ENCODE measurements at places on chromosomes 2 and 18.
A peak's percentile ranks its signal among the peaks of the same experiment; 100 is the strongest.

- DNase-seq, result no peak
Measured at GRCh38 chr2:26652361-26653041, 11.3 kb upstream of the CIB4 start.

GRCh38 chr18:11955239-11956029, 25.9 kb upstream of the IMPA2 start:
- no peak for DNase-seq

DNA sequence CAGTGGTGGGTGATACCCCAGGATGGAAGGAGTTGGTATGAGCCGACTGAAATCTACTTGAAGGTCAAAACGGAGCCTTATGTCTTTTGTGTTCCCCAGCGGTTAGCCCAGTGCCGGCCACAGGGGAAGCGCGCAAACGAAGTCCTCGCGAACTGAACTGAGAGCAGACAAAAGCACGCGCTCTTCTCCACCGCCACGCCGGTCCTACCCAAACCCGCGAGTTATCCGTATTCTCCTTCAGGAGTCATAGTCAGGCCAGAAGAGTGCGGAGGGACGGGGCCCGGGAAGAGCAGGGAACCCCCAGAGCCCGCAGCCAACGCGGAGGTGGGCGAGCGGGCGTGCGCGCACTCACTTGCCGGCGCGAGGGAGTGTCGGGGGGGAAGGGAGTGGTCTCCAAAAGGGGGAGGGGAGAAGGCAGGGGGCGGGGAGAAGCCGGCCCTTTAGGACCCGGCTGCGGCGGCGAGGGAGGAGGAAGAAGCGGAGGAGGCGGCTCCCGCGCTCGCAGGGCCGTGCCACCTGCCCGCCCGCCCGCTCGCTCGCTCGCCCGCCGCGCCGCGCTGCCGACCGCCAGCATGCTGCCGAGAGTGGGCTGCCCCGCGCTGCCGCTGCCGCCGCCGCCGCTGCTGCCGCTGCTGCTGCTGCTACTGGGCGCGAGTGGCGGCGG, at the start of gene IGFBP2:
Gene IGFBP2 (plus strand): TSS at position 469 of the 664 bp plus-strand sequence. CDS start 104 bp downstream, at position 573.
- no peak for DNase-seq

- no peak for DNase-seq
Measured at GRCh38 chr2:24104906-24105305, 18.2 kb downstream of the PFN4 start.

- no peak for DNase-seq
Measured at GRCh38 chr2:8115456-8115855, 566.4 kb upstream of the ID2 start.

- no peak for DNase-seq
Measured at GRCh38 chr18:66264130-66264529, 339.8 kb downstream of the CDH19 start.

- no peak for DNase-seq
Measured at GRCh38 chr2:137676346-137676745, 287.9 kb upstream of the HNMT start.

GRCh38 chr18:32358075-32358474, 112.6 kb downstream of the GAREM1 start:
- DNase-seq, result no peak

GRCh38 chr2:159317392-159318088, 31.0 kb upstream of the WDSUB1 start:
- DNase-seq, result no peak

- DNase-seq, result no peak
Measured at GRCh38 chr18:24985586-24985985, 366.4 kb downstream of the ZNF521 start.

DNA sequence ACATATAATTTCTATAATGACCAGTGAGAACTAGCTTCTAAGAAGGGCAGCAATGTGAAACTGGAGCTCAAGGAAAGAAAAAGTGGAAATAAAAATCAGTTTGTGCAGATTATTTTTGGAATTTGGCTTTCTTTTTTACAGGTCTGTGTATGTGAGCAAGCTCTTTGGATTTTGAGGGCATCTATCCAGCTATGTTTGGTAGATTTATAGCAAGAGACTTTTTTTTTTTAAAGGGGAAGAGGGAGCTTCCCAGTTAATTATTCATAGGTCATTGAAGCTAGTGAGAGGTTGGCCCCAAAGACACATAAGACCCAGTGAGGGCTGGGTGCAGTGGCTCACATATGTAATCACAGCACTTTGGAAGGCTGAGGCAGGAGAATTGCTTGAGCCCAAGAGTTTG, 24.0 kb upstream of the COLEC12 start:
- DNase-seq, result no peak

- DNase-seq, result no peak
Measured at GRCh38 chr2:237294460-237294859, 119.5 kb downstream of the COL6A3 start.

DNA sequence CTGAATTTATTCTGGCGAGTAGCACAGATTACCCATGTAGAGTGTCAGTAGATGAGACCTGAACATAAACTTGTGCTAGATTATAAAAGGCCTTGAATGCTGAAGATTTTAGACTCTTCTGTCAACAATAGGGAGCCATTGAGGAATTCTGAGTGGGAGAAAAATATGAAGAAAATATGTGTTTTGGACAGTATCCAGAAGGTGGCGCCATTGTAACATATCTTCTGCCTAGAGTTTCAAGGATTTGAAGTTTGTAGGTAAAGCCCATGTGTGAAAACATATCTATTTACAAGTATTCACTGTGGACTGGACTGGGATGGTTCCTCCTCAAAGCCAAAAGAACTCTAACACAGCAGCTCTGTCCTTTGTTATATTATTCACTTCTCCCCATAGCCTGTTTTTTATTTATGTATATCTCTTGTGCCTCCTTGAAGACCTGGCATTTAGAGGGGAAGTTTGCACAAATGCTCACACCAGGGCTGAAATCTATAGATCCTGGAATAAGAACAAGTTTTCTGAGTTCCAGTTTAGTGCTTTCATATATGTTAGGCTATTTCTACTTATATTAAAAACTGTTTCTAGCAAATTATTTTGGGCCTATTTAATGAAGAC, 124.9 kb downstream of the RDH14 start:
- DNase-seq, result no peak

DNA sequence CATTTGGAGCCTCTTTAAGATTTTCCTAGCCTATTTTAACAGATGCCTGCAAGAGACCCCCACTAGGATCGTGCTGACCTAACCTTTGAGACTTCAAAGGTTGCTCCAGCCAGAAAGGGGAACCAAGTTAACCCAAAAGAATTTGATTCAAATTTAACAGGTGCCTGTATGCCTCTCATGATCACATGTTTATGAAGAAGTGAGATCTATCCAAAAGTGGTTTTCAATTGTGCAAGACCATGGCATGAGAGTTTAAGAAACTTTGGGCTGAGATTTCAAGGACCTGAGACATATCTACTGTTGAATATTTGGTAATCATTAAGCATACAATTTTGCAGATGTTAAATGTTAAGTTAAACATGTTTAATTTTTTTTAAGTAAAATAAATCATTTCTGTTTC, 1.3 kb upstream of the RSAD2 start:
- no peak for DNase-seq

DNA sequence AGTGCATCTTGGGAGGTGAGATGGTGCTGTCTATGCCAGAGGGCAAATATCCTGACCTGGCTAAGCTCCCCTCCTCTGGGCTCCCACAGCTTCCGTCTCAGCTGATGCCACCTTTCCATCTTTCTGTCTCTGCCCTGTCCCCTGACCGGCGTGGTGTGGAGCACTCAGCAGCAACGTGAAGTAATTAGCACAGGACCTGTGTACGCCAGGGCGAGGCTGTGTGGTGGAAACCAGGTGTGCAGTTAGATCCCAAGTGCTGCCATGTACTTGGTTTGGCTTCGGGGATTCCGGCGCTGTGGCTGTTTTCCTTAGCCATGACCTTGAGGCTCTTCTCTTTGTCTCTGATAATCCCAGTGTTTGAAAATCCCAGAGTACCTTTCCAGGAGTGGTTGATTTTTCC, 36.5 kb downstream of the COA5 start:
- DNase-seq, result no peak

GRCh38 chr2:175887776-175888175, 114.3 kb downstream of the LNPK start:
- DNase-seq, result no peak

GRCh38 chr18:48190994-48191393, 218.2 kb downstream of the ZBTB7C start:
- no peak for DNase-seq

DNA sequence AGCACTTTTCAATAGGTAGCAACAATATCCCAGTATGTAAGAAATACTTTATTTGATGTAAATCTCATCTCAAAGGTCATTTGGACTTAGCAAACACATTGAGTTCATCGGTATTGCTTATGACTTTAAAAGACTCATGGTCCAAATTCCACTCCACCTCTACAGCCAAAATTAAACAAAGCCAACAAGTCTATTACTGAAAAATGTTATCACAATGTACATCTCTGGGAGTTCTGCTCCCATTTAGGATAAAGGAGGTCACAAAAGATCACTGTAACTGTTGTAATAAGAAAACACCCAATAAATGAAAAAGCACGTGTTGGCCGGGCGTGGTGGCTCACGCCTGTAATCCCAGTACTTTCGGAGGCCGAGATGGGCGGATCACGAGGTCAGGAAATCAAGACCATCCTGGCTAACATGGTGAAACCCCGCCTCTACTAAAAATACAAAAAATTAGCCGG, 50.0 kb downstream of the ESCO1 start:
- no peak for DNase-seq

GRCh38 chr2:42792583-42793333, at the start of gene HAAO:
TSS of gene HAAO (minus strand) at chr2:42792583. CDS start at chr2:42792536, 47 bp downstream.
- DNase-seq, result peak; percentile 19

DNA sequence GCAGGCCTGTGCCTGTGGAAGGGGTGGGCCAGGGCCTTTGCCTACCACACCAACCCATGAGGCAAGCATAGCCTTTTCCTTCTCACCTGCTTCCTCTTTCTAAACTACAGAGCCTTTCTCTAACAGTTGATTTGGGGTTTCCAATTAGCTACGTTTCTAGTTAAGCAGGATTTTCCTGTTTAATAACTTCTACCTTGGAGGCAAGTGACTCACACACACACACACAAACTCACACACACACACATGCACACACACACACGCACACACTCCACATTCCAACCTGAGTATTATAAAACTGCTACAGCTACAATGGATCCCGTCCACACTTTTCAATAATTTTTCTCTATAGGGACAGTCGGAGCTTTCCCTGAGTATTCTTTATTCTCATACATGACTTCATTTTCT, 84.9 kb downstream of the SOX11 start:
- DNase-seq, result no peak

DNA sequence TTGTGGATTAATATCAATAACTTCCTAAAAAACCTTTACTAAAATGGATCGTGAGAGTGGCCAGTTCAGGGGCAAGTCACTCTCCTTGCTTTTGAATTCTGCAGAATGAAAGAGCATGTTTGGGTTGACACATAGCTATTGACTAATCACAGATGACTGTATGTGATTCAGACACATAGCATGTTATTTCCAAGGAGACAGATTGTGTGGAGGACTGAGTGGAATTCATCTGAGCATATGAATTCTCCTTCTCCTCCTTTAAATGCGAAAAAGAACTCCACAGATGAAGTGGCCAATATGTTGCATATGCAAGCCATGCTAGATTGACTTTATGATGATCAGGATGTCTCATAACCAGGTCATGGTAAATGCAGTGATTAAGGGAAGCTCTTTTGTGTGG, 249.4 kb upstream of the FAM98A start:
- no peak for DNase-seq

- DNase-seq, result no peak
Measured at GRCh38 chr2:9690252-9690651, 59.5 kb upstream of the YWHAQ start.

DNA sequence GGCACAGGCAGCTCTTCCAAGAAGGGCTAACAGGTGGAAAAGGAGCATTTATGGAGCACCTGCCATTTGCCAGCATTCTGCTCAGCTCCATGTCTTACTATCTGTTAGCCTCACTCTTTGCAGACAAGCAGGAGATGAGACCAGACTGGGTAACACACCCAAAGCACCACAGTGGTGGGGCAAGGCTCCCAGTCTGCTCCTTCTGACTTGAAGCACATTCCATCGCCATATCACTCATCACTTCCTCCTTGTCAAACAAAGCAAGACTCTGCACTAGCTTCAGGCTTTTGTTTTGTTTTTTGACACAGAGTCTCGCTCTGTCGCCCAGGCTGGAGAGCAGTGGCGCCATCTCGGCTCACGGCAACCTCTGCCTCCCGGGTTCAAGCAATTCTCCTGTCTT, 182.8 kb downstream of the MGAT5 start:
- no peak for DNase-seq

- DNase-seq, result no peak
Measured at GRCh38 chr2:42971381-42971780, 179.0 kb upstream of the HAAO start.

- no peak for DNase-seq
Measured at GRCh38 chr18:32595832-32596231, 125.2 kb upstream of the GAREM1 start.

DNA sequence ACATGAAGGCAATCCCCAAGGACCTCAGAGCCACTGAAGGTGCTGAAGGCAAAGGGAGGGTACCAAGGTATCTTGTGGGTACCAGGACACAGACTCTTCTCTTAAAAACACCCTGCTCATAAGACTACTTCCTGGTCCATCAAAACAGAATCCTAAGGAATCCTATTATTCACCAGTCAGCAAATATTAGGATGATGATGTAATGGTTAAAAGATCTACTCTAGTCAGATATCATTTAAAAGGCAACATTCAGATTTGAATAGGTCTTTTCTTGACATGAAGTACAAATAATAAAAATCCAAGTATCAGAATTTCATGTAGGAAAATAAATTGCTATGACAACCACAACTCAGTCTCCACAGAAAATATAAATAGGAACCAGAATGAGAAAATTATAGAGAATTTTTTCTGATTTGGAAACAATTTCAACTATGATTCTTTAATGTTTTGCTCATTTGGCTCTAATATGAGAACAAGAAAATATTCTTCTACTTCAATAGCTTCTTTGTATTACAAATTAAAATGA, 77.8 kb upstream of the ZNF397 start:
- DNase-seq, result no peak

DNA sequence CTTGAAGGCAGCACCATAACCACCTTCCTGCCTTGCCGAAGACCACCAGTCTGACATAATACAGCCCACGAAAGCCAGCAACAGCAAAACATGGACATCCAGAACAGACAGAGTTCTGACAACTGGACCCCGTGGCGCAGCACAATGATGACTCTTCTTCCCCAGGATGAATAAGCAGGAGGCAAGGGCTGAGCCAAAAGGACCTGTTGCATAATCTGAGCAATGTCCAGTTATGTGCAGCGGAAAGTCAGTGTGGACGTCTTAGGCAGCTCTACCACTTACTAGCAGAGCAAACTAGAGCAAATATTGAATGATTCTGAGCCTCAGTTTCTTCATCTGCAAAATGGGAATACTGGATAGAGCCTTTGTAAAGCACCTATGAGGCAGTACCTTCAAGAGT, 225.1 kb downstream of the ZBTB7C start:
- no peak for DNase-seq
